ENCODE measurements at places on chromosomes 6 and 20.

- no peak for DNase-seq
These were observed 584.7 kb downstream of the BMP2 start for GRCh38 chr20:7352165-7352564.

DNA sequence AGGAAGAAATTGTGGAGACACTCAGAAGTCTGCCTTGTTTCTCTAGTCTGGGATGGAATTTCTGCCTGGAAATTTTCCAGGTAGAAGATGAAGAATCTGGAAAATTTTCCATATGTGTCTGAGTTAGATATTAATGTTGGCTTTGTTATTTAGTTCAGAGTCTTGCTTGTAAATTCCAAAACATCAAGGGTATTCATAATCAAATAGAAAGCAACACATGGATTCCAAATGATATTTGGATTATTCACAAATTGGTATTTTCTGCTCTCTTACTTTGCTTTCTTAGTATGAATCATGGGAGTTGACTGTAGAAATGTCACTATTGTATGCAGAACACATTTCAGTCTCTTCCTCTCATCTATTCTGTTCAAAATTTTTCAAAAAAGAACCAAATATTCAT, 116.0 kb downstream of the GRIK2 start:
- no peak for DNase-seq

DNA sequence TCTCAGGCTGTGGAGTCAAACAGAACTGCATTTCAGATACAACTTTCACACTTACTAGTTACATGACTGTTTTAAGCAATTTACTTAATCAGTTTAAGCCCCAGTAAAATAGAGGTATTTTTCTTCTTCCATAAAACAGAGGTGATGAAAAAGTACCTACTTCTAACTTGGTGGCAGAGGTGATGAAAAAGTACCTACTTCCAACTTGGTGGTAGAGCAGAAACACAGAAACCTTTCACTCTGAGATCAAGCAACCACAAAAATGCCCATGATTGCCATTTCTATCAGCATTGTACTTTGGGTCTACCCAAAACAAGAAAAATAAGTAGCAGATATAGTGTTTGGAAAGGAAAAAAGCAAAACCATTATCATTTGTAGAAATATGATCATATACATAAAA, 148.7 kb downstream of the OPRM1 start:
- DNase-seq, result no peak

DNA sequence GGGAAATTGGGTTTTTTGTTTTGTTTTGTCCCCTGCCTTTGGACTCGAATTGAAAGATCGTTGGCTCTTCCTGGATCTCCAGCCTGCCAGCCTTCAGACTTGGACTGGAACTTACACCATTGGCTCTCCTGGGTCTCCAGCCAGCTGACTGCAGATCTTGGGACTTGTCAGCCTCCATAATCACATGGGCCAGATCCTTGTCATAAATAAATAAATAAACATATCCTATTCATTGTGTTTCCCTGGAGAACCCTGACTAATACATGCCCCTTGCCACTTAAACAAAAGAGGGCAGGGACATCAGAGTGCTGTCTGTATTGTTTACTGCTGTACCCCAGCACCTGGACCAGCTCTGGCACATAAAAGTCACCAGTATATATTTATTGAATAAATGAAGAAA, 101.5 kb downstream of the CAP2 start:
- DNase-seq, result no peak

- no peak for DNase-seq
These were observed 320.5 kb downstream of the DHX35 start for GRCh38 chr20:39282619-39283092.

DNA sequence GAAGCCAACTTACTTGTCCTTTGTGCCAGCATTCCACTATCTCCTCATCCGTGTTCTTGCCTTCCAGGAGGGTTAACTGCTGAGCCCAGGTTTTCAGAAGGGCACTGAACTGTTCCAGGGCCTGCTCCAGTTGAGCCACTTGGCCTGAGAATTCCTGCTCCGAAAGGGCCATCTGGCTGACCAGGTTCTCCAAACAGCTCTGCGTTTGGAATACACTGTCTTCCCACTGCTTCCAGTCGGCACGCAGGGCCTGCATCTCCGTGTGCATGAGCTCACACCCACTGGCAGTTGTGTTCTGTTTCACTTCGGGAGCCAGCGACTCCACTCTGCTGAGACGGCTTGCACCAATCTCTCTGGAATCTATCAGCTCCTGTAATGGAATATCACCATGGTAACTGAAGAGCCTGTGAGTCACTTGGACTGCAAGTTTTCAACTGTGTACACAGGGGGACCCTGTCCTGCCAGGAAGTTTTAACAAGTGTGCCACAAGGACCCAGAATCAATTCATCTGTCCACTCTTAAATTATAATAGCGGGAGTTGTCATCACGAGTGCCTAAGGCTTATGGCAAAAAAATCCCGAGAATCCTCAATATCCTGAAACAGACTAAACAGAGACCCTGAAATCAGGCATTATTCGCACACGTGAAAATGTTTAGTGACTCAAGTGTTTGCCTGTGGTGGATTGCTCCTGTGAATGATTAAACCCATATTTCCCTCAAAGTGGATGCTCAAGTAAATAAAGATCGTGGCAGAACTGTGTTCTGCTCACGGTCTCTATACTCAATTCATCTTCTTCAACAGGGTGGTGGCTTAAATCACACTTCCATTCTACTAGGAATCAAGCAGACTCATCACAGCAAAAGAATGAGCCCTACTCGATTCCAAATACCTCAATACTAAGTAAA, 255.9 kb downstream of the SYNE1 start:
- DNase-seq, result no peak

GRCh38 chr20:62233684-62234083, 4.6 kb upstream of the OSBPL2 start:
- DNase-seq, result no peak

GRCh38 chr6:137222381-137222780, 3.2 kb upstream of the IFNGR1 start:
- no peak for DNase-seq

GRCh38 chr6:99559057-99559456, 9.4 kb downstream of the CCNC start:
- no peak for DNase-seq

- no peak for DNase-seq
These were observed 258.4 kb downstream of the ARID1B start for GRCh38 chr6:157035546-157035945.

DNA sequence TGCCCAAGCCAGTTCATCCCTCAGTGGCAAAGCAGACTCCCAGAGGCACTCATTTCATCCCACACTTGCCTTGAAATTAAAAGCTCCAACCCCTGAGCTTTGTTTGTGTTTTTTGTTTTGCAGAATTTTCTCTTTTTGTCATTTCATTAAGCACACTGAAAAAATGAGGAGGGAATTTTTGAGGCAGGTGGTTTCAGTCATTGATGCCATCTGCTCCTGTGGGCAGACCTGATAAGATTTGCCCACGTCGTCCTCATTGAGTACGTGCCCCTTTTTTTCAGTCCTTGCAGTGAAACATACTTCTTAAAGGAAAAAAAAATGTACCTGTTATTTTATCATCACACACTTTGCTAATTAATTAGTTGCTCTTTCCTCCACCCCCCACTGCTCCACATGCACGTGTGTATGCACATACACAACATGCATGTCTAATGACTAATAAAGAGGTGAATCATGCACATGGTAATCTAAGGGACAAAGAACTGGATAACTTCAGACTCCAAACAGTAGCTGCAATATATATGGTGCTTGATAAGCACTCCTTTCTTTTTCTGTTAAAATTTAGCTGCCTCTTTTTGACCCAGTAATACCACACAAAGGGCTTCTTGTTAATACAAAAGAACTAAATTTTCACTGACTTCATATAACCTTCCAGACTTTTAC, 102.1 kb upstream of the TMEM181 start:
- no peak for DNase-seq

- DNase-seq, result no peak
These were observed 154.5 kb upstream of the ZNF217 start for GRCh38 chr20:53748176-53748575.

- no peak for DNase-seq
These were observed 13.3 kb downstream of the DNMT3B start for GRCh38 chr20:32775336-32775991.

- DNase-seq, result no peak
These were observed 69.6 kb downstream of the JAG1 start for GRCh38 chr20:10603971-10604864.

- no peak for DNase-seq
These were observed 7.3 kb downstream of the HBS1L start for GRCh38 chr6:135047336-135047735.

DNA sequence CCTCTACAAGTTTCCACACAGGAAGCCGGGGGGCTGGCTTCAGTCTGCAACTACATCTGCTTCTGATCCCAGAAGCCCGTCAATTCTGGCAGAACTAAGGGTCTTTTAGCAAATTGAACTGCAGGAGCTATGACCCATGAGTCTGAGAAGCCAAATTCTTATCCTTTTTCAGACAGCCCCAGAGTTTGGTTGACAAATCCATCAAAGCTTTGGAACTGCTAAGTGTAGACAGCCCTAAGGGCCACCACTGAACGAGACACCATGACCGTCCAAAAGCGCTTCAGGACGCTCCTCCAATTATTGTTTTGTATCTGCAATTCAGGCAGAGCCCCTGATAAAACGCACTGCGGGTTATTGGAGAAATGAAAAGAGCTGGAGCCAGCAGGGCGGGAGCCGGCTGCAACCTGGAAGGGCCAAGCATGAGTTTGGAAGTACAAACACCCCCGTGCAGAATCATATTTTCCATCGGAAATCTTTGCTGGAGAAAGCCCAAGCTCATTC, 67.1 kb downstream of the GNAS-AS1 start:
- DNase-seq, result no peak

DNA sequence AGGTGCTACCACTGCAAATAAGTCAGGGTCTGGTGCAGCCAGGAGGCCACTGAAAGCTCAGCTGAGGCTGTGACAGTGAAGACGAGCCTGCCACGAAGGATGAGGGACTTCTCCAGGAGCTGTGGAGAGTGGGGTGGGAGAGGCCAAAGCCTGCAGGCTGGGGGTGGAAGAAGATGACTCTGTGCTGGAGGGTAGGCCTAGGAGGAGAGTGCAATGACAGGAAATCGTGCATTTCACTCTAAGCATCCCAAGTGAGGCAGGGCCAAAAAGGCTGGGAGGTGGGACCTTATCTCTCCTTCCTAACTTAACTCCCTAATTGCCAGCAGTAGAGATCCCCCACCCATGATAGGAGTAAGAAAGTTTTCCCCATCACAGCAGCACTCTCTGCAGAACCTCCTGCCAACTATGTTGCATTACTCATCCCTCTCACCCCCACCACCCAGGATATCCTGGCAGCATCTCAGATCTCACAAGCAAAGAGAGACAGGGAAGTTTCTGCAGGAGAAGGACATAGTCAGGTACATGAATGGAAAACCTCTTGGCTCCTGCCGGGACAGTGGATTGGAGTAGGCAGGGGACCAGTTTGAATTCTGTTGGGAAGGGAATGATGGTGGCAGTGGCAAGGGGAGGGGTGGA, 466.2 kb downstream of the CDH26 start:
- no peak for DNase-seq

DNA sequence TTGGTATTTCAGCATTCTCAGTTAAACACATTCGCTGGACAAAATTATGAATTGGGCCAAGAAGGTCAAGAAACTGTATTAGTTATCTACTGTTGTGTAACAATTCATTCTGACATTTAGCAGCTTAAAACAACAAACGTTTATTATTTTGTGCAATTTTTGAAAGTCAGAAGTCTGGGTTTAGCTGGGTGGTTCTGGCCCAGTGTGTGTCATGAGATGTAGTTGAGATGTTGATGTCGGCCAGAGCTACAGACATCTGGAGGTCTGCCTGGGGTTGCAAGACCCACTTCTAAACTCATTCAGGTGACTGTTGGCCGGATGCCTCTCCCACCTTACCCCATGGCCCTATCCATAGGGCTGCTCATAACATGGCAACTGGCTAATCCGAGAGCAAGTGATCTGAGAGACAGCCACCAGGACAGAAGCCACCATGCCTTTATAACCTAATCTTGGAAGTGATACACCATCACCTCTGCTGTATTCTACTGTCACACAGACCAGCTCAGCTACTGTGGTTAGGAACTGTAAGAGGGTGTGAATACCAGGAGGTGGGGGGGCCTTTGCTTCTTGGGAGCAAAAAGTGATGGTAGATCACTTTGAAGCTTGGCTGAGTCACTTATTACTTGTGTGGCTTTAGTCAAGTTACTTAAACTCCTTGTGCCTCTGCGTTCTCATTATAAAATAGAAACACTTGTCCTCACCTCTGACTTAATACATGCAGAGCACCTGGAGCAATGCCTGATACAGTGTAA, 217.0 kb upstream of the MYLIP start:
- DNase-seq, result peak; percentile 72

DNA sequence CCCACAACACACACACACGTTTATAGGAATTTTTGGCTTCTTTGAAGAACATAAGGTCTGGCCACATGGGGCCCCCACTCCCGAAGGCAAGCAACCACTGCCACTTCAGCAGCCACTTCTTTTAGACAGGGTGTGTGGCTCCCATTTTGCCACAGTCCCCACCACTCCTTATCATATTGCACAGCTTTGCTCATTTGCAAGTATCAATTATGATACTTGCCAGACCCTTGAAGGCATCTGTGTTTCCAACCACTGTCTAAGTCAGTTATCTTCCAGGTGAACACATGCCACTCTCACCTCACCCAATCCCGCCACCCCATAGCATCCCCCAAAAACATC, 73.1 kb downstream of the NOL4L start:
- no peak for DNase-seq

GRCh38 chr6:74277777-74278186, 581.8 kb downstream of the CD109 start:
- DNase-seq, result no peak

- DNase-seq, result no peak
These were observed 93.0 kb upstream of the POPDC3 start for GRCh38 chr6:105272786-105273185.

GRCh38 chr6:159978291-159979135, 9.6 kb downstream of the IGF2R start:
- peak; percentile 58 for DNase-seq

DNA sequence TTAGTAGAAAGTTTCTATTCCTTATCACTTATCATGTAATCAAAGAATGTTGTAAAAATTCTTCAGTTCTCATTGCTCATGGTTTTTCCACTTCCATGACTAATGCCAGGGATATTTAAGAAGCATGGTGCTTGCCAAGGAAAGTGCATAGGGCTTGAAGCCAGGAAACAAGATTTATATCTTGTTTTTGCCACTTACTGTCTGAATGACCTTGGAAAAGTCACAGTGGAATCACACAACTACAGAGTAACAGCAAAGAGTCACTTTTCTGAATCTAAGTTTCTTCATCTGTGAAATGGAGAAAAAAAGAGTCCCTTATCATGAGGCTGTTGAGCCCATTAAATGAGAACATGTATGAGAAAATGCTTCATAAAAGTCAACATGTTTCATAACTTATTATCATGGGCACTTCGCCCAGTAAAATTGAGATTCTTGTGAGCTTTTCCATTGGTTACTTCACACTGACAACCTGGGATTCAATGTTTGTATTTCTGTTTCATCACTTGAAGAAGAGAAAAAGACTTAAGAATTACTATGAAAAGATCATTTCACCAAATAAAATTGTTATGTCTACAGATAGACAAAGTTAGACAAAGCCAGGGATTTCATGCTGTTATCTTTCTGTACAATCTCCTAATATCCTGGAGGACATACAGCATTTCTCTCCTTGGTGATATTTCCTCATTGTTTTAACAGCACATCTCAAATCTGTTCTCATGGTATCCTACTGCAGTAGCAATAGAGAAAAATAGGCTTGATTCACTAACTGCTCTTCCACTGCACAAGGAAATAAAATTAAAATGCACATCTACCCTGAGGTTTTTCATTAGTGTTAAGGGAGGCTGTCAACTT, 7.6 kb upstream of the BMP5 start:
- no peak for DNase-seq
